ENCODE measurements at places on chromosomes 1 and 21.

- DNase-seq: no peak
These were observed 10.8 kb downstream of the ABCA4 start for GRCh38 chr1:94110021-94110761.

GRCh38 chr1:215710036-215710898, 143.2 kb downstream of the KCTD3 start:
- DNase-seq: peak; percentile 76

- DNase-seq: peak; percentile 80
These were observed 183.6 kb upstream of the UBE2U start for GRCh38 chr1:64019818-64020217.

DNA sequence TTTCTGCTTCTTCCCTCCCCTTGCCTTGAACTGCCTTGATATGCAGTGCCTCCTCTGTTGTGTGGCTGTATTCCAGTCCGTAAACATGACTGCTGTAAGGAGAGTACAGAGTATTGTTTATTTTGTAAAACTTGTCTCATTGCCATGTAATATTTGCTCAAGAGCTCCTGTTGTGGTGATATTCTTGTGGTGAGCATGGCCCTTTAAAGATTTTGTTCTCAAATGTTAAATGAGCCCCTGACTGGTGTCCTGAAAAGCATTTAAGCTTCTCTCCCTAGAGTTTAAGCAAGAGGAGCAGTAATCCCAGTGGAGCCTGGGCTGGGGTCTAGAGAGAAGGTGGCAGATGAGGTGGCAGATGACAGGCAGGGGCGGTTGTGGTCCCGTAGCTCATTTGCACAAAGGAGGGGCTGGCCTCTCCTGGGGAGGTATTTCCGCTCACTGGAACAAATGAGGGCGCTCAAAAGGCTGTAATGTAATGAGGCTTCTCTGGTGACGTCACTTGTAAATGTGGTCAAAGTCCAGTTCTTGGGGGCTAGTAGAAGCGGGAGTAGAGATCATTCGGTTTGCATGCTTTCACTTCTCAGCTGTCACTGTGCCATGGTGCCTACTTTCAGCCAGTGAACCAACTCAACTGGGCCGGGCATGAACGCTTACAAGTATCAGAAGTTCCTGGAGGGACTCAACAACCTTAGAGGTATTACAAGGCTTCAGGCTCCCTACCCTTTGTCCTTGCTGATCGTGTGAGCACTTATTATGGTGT, 46.0 kb upstream of the MACF1 start:
- DNase-seq: peak; percentile 93

Data from ACHN (cell line).